Right atrium auricular region (tissue), 2 donors: ENCODE measurements at places on chromosomes 5 and 9. TPM values are rescaled to one million over a fixed set of nuclear protein-coding genes. Genes with fewer than 3 reads are reported as not detected.

The ZNF618 gene
- 3.0 TPM for total RNA-seq

The ANGPTL2 gene
- 55.8 TPM for total RNA-seq

The TRIM7 gene
- total RNA-seq, result 7.7 TPM

The PRDM9 gene
- total RNA-seq, result not detected

- no peaks in the 10 kb centered on the region for H3K4me1 ChIP-seq
- H3K36me3 ChIP-seq, result no peaks in the 10 kb centered on the region
- no peaks in the 10 kb centered on the region for H3K27me3 ChIP-seq
These were observed 137.9 kb upstream of the GRHPR start for GRCh38 chr9:37284636-37285035.

- no peak for DNase-seq
- H3K4me3 ChIP-seq, result no peak overlapping the region
- no peaks in the 10 kb centered on the region for H3K36me3 ChIP-seq
- H3K4me1 ChIP-seq, result no peaks in the 10 kb centered on the region
- H3K27me3 ChIP-seq, result no peaks in the 10 kb centered on the region
- H3K27ac ChIP-seq, result no peak overlapping the region
These were observed 79.5 kb downstream of the SREK1 start for GRCh38 chr5:66223637-66224036.

The PCDHGA3 gene
- total RNA-seq, result 7.0 TPM

The OR13C9 gene
- not detected for total RNA-seq

GRCh38 chr9:125549039-125549438, 158.0 kb downstream of the MAPKAP1 start:
- H3K27ac ChIP-seq, result peak overlapping the region; percentile 76
- H3K36me3 ChIP-seq, result no peaks in the 10 kb centered on the region
- DNase-seq, result no peak
- H3K27me3 ChIP-seq, result no peaks in the 10 kb centered on the region

GRCh38 chr9:107489144-107489673, 360 bp downstream of the KLF4 start:
- peaks cover 41% of the 10 kb centered on the region for H3K36me3 ChIP-seq
- no peak for DNase-seq
- H3K27ac ChIP-seq, result peak overlapping the region; percentile 96
- no peaks in the 10 kb centered on the region for H3K4me1 ChIP-seq

DNA sequence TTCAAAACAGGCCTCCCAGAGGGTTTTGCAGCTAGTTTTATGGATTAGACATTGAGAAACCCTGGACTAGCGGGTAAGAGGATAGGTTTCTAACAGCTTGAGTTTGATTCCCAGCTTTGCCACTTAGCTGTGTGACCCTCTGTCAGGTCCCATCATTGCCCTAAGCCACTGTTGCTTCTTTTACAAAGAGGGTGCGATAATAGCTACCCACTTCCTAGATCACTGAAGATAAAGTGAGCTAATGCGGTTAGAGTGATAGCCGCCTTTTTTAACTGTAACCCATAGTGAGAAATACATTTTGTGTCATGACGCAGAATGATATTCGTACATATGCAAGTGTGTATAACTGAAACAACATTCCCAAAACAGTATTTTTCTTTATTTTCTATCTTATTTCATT, 40.3 kb downstream of the CSF1R start:
- H3K27me3 ChIP-seq, result no peaks in the 10 kb centered on the region
- no peak for DNase-seq
- H3K4me3 ChIP-seq, result no peak overlapping the region
- peaks cover 87% of the 10 kb centered on the region for H3K36me3 ChIP-seq

DNA sequence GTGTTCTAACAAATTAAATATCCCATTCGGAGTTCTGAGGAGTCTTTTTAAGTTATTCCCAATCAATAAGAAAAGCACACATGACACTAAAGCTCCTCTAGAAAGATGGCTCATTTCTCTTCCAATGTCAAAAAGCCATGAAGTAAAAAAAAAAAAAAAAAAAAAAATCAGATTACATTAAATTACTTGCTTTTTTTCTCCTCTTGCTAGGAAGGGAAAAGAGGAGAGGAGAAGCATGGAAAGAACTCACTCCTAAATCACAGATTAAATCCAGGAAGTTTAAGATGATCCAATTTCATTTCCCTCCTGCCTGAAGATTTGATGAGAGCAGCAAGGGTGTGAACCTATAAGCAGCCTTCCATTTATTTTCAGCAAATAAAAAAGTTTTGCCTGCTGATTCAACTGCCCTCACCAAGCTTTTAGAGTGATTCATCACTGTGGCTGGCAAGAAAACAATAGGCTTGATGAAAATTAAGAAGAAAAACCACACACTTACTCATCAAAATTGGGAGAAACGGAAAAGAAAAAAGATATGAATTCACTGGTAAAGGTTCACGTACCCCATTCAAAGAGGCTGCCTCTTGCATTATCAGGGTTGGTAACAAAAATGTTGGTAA, 19.7 kb downstream of the MYO10 start:
- no peaks in the 10 kb centered on the region for H3K27me3 ChIP-seq
- H3K4me1 ChIP-seq, result no peaks in the 10 kb centered on the region
- no peaks in the 10 kb centered on the region for H3K36me3 ChIP-seq
- no peak for DNase-seq

DNA sequence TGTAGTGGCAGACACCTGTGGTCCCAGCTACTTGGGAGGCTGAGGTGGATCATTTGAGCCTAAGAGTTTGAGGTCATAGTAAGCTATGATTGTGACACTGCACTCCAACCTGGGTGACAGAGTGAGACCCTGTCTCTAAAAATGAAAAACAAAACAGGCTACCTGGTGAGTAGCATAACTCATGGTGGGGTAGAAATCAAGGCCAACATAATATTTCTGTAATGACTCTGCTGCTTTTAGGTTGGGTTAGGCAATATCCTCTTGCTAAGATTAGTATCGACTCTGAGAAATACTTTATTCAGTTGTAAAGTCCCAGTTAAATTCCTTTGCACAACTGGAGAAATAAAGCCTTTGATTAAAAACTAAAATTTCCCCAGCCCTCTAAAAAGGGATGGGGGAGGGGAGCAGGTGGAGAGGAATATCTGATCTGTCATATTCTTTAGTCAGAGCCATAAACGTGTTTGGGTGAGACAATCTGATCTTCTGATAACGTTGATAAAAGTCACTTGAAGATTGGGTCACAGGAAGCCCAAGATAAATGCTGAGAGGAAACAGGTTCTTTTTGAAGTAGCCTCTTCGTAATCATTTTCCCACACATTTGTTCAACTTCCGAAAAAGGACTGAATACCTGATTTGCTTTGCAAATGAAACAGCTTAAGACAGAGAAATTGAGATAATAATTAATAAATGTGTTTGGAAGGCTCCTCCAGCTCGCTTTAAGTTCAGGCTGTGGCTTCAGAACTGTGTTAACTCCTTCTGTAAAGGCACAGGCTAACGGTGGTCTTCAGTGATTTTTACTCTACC, 14.9 kb downstream of the IL4 start:
- H3K36me3 ChIP-seq, result no peaks in the 10 kb centered on the region
- H3K27ac ChIP-seq, result no peak overlapping the region
- no peak overlapping the region for H3K4me3 ChIP-seq
- no peaks in the 10 kb centered on the region for H3K27me3 ChIP-seq
- H3K4me1 ChIP-seq, result no peaks in the 10 kb centered on the region
- DNase-seq, result no peak

The PCDHGA8 gene
- 5.0 TPM for total RNA-seq
